ENCODE measurements at places on chromosomes 1 and 21.

DNA sequence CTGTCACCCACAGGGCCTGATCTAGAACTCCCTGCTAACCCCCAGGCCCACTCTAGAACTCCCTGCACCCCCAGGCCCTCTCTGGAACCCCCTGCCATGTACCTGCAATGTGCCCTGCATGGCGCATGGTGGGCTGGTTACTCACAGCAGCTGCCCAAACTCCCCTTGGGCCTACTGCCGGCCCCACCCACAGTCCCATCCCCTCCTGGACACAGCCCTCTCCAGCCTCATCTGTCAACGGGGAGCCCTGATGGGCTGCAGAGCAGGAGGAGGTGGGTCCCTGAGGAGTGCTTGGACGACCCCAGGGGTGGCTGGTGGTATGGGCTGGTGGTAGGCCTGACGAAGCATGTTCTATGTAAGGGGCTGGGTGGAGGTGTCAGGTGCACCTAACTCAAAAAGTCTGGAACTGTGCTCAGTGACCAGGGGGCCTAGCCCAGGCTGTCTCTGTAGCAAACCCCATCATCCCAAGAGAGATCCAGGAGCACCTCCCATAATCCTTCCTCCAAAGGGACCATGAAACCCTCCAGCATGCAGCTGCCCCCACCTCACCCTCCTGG lies 19.0 kb upstream of the PRSS38 start:
- no peak for DNase-seq

DNA sequence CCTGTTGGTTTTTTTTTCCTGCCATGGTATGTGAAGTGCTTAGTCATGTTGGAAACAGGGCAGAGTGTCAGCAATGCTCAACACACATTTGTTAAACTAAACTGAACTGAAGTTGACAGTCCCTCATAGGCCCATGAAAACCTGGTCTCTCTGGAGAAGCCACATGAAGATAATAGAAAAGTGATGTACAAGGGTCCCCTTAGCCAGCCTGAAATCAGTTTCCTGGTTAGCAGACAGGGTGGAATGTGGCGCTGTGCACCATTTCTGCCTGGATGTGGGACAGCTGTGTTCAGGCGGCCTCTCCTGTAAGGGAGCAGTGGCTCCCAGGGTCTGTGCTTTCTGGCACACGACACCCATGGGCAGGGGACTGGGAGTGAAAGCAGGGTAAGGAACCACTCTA lies 9.9 kb upstream of the CHI3L1 start:
- no peak for DNase-seq

DNA sequence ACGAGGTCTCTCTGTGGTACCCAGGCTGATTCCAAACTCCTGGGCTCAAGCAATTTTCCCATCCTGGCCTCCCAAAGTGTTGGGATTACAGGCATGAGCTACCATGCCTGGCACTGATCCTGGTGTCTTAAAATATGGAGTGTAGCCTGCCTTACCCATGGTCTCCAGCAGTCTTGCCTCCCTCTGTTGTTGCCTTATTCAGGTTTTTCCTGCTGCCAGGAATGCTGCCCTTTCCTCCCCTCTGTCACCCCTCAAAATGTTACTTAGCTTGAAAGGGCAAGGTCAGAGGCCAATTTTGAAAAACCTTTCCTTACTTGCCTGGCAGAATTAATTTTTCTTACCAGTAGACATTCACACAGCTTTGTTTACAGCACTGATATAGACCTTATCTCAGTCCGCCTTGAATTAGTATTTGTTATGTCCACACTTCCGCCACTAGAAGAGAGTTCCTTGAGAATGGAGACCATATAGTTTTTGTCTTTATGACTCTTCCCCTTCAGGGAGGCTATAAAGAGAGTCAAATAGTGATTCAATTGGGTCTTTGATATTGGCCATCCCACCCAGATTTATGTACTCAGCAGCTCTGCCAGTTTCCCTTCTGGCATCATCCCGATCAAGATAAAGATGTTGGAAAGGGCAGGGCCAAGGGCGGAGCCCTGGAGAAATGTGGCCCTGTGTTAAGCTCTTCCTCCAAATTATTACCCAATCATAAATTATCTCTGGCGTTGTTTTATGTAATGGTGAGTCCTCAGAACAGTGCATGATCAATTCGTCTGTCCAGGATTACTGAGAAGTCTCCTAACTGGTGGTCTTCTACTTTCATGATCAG lies 38.8 kb downstream of the C1orf21 start:
- no peak for DNase-seq

DNA sequence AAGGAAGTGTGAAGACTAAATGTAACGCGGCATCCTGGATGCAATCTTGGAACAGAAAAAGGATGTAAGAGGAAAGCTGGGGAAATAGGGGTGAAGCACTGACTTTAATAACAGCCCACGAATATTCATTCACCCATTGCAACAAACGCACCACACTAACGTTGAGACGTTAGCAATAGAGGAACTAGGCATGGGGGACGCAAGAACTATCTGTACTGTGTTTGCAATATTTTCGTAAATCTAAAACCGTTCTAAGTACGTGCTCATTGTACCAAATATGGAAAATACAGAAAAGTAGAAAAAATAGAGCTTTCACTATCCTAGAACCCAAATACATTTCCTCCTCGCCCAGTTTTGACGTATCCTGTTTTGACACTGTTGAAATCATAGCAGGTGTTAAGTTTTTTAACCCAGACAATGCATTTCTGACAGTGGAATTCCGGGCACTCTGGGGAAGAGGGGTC lies 3.9 kb downstream of the LAPTM5 start:
- DNase-seq, result no peak

- DNase-seq, result no peak
These were observed 14.0 kb downstream of the TNNT2 start for GRCh38 chr1:201363467-201363866.
